ENCODE measurements at places on chromosomes 2 and 18.

DNA sequence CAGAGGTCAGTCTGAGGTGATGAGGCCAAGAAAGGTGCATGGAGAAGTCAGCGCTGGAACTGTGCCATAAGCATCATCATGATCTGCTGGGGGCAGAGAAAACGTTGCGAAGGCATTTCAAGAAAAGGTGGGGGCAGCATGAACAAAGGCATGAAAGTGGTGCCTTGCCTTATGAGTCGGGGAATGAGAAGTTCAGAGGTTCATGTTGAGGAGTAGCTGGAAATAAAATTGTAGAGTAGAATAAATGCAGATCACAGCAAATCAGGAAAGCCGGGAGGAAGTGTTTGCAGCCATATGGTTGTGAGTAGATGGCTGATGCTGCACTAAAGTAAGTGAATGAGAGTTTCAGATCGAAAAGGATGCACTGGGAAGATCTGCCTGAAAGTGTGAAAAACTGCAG lies 72.1 kb upstream of the ARL5A start:
- DNase-seq = no peak

- DNase-seq = no peak
These were observed 79.8 kb downstream of the MGAT5 start for GRCh38 chr2:134333646-134334189.

DNA sequence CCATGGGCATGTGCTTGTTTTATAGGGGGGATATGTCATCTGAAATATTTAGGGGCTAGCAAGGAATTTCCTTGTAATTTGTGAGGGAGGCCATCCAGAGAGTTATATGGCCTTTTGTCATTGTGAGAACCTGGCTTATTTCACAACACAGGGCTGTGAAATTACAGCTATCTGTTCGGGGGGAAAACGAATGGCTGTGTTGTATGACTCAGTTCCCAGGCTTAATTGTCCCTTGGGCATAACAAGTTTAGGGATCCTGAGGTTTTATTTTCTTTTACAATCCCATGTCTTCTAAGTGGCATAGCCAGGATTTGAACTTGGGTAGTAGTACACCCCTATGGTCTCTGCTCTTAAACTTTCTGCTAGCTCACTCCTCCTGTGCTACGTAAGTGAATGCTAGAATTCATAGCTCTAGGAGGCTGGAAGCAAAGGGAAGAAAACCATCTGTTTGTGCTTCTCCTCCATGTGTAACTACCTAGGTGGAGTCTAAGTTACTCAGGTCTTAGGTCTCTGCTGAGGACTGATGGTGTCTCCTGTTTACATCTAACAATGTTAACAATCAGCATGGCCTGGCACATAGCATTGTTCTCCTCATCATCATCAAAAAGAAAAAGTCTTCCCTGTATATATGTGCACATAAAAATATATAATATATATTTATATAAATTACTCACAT lies 53.8 kb downstream of the SKA1 start:
- DNase-seq = no peak

GRCh38 chr2:236714080-236714479 lies 144.5 kb downstream of the ACKR3 start:
- DNase-seq = no peak

- DNase-seq = no peak
These were observed 73.2 kb downstream of the EMILIN2 start for GRCh38 chr18:2920027-2920426.

DNA sequence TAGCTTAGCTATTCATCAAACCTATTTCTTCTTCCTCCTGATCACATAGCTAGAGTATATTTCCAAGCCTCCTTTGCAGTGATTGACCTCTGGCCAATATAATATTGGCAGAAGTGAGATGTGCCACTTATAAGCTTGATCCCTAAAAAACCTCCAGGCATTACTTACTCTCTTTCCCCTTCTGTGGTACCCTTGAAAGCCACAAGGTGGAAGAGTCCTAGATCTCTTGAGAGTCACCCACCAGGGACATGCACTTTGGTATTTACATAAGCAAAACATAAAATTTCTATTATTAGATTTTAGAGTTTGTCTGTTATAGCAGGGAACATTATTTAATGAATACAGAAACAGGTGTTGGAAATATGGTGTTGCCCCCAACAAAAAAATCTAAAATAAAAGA lies 112.0 kb downstream of the EXOC6B start:
- no peak for DNase-seq

DNA sequence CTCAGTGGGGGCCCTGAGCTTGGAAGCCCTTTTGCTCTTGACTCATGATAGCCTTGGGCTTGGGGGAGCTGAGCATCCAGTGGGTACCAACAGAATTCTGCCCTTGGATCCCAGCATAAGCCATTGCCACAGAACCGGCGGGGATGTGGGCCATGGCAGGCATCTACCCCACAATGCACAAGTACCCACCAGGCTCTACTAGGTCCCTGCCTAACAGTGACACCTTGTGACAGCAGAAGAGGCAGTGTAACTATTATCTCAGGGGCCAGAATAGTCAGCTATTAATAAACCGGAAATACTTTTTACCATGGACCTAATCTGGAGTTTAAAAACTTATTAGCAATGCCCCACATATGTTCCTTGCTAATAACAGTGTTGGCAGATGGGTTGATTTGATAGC lies 397.2 kb downstream of the TMEM182 start:
- no peak for DNase-seq

DNA sequence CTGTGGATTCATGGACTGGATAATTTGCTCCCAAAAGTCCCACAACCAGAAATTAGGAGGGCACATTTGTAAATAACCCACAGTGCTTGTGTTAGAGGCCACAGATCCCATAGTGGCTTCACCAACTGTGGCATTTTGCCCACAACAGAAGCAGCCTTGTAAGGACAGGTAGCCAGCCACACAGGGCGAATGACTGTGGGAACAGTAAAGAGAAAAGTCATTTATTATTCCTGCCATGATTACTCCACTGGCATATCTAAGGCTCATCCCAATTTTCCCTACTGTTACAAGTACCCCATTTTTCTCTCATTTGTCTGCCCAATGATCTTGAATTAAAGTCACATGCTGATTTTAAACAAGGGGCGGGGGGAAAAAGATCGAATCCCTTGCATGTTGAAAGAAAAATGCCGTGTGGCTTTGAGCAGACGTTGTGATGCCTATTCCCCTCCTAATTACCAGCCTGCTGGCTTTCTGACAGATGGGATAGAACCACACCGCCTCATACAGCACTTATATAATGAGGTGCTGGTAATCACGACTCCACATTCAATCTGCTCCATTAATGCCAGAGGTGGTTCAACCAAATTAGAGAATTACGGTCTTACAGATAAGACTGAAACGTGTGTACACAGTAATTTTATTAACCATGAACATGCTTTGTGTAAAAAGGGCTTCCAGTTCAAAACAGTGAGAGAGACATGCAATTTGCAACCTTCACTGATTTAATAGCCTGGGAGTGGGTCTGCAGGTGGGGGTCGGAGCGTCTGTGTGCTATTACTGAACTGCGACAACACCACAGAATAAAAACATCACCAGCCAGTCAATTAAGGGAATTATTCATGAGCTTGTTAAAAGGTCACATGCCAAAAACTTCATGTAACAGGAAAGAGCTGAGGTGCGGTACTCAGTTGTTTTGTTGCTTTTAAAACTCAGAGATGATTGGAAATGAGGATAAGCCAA lies 196.0 kb downstream of the TMEM163 start:
- DNase-seq = no peak

GRCh38 chr2:191656391-191656790 lies 21.5 kb upstream of the NABP1 start:
- DNase-seq = no peak

DNA sequence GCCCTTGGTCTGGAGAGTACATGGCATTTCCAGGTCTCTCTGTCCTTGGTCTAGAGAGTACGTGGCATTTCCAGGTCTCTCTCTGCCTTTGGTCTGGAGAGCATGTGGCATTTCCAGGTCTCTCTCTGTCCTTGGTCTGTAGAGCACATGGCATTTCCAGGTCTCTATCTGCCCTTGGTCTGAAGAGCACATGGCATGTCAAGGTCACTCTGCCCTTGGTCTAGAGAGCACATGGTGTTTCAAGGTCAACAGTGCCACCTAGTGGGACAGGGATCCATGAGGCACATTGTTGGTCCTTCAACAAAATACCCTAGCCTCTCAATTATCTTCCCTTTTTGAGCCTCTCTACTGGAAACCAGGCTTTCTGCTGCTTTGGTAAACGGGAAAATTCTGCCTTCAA lies 250.2 kb downstream of the OTX1 start:
- DNase-seq = no peak

GRCh38 chr2:127609031-127609751 lies 36.8 kb upstream of the GPR17 start:
- no peak for DNase-seq

DNA sequence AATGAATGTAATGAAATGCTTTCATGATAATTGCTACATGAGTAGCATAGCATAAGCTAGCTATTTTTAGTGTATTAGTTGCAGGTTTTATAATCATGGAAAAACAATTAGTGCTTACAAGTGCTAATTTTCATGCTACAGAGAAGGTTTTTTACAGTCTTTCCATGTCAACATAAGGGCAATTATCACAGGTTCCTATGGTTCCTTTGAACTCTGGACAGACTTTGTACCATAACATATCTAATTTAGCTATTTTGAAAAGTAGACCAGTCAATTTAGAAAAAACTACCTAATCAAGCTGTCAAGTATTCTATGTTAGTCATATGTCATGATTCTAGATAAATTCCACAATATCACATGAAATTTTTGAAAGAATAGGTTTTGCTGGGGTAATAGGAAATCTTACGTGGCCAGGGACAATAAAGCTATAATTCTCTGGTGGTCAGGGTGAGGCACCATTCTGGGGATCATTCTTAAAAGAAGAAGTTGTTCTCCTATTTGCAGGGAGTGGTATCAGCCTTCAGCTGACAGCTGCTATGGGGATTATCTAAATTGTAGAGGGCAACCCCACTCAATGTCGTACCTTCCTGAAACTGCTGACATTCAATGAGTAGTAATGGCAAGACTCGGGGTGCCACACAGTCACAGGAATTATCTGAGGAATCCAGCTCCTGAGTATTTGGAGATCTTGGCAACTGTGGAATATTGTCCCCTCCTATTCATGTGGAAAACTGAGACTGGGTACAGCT lies 724.0 kb upstream of the LINC00305 start:
- no peak for DNase-seq

DNA sequence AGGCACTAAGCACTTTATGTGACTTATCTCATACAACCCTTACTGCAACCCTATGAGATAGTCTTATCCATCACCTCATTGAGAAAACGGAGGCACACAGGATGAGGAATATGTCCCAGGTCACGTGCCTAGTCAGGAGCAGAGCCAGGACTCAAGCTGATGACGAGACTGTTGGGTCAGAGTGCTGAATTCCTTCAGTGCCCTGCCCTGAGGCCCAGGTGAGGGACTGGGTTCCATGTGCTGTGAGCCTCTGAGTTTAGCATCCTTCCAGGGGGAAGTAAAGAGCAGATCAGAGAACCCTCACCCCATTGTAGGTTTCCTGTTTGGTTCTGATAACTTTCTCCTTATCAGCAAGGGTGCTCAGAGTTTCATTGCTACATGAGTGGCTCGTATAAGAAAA lies 11.7 kb upstream of the EDAR start:
- DNase-seq = no peak

GRCh38 chr2:63446658-63447057 lies 141.6 kb downstream of the WDPCP start:
- no peak for DNase-seq

- no peak for DNase-seq
These were observed 91.5 kb downstream of the ARHGEF33 start for GRCh38 chr2:38981003-38981669.

DNA sequence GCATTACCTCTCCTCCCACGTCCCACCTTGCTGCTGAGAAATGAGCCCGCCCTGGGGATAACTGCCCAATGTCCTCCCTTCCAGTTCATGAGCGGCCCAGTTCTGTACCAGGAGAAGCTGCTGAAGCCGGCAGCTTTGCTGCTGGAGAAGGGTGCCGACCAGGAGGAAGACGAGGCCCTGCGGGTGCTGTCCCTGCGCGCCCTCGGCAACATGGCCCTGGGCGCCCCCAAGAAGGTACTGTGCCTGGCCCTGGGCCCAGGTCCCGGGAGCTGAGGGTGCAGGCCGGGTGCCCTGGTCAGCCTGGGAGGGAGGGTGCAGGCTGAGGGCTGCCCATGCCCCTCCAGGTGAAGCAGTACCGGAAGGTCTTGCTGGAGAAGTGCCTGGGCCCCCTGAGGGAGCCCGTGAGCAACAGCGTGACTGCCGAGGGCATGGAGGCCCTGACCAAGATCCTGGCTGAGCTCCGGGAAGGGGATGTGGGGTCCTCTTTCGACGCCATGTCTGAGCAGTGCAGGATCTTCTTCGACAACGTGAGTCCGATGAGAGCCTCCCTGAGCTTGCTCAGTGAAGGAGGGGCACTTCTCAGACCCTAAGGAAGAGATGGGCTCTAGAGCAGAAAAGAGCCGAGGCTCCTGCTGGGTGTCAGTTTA lies 25.7 kb downstream of the HJURP start:
- DNase-seq = no peak

DNA sequence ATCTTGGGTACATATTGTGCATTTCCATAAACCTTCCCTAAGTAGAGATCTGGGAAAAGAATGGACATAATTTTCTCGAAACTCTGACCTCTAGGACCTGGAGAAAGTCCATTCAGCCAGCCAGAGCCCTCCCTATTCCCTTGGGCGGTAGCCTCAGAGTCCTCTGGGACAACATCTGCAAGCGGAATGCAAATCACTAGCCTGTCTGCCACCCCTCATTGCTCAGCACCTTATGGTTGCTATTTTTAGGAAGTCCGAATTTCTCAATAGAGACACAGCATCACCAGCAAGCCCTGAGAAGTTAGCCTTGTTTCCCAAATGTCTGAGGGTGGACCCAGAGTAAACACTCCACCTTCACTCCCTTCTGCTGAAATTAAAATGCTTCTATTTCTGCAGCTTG lies 17.6 kb upstream of the CD28 start:
- DNase-seq = no peak

GRCh38 chr18:58148954-58149471 lies 105.0 kb downstream of the NEDD4L start:
- no peak for DNase-seq

DNA sequence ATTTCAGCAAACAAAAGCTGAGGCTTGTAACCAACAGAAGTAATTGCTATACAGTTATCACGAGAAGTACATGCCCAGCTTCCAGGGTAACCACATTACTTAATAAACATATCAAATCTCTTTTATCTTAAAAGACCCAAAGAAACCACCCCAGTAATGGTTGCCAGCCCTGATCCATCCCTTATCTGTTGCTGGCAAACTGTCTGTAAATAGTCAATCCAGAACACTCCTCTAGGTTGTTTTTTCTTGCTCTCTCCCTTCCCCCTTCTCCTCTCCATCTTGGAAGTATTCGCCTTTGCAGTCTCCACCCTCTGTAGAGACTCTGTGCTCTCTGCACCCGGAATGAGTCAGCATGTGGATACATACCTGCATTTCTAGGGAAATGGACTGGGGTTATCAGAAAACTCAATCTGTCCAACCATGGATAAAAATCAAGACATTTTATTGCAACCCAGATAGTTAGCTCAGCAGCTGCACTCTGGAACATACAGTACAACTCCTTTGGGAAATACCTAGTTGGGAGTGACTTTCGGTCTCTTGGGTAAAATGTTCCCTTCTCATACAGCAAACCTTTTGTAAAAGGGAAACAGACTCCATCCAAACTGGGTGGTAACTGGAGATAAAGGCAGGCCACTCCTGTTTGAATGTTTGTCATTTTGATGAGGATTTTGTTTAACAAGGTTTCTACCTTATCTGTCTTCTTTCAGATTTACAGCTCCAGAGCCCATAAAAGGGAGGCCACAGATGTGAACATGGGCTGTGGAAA lies 123.5 kb upstream of the FOSL2 start:
- no peak for DNase-seq

All from breast epithelium (tissue), 4 donors.